CD4-positive, alpha-beta T cell treated with Interleukin-17A for 4 hours (primary cell): ENCODE measurements at places on chromosomes 3 and 15.
A peak's percentile ranks its signal among the peaks of the same experiment; 100 is the strongest.

DNA sequence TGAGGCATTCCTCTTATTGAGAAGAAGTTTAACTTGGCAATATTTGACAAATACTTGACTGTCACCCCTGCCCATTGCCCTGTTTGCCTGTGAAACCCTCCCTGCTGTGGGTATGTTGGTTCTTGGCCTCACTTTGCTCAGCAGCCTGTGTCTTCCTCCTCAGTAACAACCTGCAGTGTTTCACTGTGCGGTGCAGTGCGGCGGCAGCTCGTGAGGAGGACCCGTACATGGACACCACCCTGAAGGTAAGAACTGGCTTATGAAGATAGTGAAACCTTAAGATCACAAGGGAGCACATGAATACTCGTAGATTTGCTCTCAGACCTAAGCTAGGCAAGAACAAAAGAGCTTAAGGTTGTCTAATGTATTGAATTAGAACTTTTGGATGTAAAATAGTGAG, 21.0 kb downstream of the HPS3 start:
- no peak for DNase-seq

- DNase-seq = no peak
Measured at GRCh38 chr3:172260381-172260780, 187.9 kb downstream of the GHSR start.

DNA sequence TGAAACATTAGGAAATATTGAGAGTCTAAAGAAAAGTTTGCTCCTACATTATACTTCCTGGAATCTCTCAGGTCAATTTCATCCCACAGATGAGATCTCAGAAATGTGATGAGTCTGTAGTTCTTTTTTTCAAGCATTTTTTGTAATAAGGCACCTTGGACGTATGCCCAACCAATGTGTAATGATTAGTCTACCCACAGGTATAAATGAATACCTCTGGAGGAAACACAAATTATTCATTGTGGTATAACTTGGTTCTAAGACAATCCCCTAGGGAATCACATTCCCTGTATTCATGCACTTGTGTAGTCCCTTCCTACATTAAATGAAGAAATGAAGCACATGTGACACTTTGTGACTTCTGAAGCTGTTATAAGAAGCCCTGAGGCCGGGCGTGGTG, 596.2 kb upstream of the UBE2E2 start:
- no peak for DNase-seq

- no peak for DNase-seq
Measured at GRCh38 chr3:134334231-134334900, 39.9 kb downstream of the AMOTL2 start.

- DNase-seq = no peak
Measured at GRCh38 chr15:72235298-72235697, 4.3 kb upstream of the PKM start.

DNA sequence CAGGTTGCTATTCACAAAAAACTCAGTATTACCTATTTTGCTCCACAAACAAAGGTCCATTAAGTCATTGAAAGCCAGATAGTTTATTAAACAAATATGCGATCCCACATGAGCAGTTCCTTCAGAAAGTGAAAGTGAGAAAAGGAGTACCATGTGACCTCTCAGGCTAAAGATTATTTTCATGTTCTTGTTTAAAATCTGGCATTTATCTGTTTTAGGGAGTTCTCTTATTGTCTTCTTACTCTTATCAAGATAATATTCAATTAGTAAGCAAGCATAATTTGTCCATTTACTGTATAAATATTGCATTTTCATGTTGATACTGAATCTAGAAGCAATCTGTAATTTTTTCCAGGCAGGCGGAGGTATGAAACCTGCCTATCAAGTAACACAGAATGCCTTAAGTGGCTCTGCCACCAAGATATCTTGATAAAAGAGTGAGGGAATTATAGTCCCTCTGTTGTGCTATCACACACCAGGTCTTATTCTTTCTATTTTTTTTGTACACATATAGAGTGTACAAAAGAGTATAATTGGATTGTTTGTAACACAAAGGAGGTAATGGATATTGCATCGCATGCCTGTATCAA, 20.1 kb upstream of the PLSCR5 start:
- no peak for DNase-seq

DNA sequence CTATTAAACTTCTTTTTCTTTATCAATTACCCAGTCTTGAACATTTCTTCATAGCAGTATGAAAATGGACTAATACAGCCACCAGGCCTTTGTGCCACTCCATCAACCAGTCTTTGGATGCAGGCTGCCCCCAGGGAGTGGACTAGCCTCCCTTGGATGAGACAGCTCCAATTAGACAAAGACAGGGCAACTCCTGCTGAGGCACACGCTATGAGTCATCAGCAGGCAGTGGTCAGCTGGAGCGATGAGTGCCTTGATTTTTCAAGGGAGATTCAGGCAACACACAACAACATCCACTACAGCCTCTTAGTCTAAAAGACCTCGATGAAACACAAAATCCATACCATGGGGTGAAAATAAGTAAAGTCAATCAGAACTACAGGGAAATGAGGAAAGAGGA, 160.1 kb downstream of the ARRDC4 start:
- no peak for DNase-seq

DNA sequence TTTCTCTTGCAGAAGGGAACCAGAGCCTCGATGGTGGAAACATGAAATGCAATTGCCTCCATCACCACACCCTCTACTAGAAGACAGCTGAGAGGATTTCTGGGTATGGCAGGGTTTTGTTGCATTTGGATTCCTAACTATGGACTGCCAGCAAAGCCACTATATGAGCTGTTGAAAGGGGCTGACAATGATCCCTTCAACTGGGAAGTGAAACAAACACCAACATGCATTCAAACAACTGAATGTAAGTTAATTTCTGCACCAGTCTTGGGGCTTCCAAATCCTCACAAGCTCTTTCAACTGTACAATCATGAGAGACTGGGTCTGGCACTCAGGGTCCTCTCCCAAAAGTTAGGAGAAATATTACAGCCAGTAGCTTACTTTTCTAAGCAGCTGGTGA, 116.7 kb upstream of the PLCL2 start:
- no peak for DNase-seq

DNA sequence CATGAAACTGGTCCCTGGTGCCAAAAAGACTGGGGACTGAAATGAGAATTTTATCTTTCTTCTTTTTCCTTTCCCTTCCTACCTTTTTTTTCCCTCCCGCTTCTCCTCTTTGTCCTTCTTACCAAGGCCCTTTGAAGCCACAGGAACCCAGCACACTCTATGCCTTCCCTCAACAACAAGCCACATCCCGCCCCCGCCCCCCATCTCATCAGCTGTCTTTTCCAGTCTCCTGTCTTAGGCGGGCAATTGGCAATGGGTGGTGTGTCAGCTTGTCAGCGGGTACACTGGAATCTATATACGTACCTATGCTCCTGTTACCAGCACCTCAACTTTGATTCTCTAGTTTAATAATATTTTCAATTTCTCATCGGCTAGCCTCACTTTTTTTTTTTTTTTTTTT, 56.3 kb upstream of the CHD2 start:
- peak; percentile 64 for DNase-seq

DNA sequence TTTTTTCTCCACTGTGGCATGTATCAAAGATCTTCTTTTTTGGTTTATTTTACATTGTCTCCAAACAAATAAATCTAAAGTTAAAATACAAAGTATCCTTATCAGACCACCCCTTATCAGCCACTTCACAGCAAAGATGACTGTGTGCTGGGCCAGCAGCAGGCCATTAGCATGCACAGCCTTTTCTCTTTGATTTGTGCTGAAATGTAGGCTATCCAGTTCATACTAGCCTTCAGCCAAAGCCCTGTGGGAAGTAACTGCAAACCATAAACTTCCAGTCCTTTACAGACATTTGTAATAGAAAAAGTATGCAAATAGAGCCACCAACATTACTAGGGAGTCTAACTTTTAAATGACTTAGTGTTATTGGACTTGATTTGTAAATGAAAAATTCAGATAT, 816.3 kb downstream of the FHIT start:
- no peak for DNase-seq

DNA sequence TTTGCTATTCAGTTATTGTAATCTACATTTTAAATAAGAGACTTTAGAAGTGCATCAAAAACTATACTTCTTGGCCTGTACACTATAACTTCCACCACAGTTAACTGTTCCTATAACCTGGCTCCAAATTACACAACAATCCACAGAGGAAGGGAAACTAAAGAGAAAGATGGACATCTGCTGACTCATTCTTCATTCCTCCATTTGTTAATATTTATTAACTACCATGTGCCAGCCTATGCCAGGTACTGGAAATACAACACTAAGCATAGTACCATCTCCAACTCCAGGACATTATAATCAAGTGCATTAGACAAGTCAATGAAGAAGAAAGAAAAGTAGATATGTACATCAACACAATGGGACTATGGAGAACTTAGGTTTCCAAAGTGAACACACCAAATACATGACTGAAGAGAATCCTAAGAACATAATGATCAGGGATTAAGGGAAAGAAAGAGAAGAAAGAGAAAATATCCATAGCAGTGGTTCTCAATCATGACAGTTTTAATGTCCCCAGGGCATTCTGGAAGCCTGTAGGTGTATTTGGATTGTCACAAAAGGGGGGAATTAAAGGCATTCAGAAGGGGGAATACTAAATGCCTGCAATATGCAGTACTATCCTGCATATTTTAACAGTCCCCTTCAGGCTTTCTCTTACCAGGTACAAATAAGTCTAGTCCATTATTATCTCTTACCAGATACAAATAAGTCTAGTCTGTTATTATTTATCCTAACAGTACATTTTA, 8.9 kb downstream of the ICE2 start:
- no peak for DNase-seq

- no peak for DNase-seq
Measured at GRCh38 chr15:46854564-46854963, 862.7 kb upstream of the SEMA6D start.

GRCh38 chr3:8507496-8507895, 5.9 kb downstream of the LMCD1 start:
- no peak for DNase-seq

GRCh38 chr3:178491751-178492150, 44.5 kb upstream of the KCNMB2 start:
- DNase-seq = no peak

DNA sequence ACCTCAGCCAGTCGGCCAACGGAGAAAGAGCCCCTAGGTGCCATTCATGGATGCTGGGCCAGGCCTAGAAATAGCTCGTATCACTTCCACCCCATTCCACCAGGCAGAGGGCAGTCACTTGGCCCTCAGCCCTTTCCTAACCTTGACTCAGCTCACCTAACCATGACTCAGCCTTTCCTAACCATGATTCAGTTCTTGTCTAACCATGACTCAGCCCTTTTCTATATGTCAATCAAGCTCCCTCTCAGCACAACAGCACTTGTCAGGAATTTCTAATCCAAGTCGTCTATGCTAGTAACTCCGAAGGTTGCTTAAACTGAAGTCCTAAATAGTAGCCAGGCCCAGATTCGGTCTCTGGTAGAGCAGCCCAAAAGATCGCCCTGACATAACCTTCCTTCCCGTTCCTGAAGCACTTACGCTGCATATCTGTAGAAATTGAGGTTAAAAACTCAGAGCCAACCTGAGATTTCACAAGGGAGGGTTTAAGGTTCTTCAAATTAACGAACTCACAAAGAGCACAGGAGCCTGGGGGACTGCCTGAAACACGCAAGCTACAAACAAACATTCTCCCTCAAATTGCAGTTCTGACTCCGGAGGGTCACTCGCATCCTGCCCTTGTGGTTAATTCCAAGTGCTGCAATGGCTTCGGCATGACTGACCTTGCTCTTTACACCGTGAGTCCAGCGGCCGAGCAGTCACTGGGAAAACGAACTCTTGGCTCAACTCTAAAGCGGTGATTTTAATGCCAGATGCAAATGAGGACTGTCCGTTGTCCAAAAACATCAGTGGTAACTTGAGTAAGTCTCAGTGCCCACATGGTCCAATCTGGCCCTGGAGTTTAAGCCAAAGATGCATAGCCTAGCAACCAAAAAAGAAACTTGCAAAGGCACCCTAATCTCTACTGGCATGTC, 99.9 kb downstream of the ADAMTS17 start:
- DNase-seq = no peak

DNA sequence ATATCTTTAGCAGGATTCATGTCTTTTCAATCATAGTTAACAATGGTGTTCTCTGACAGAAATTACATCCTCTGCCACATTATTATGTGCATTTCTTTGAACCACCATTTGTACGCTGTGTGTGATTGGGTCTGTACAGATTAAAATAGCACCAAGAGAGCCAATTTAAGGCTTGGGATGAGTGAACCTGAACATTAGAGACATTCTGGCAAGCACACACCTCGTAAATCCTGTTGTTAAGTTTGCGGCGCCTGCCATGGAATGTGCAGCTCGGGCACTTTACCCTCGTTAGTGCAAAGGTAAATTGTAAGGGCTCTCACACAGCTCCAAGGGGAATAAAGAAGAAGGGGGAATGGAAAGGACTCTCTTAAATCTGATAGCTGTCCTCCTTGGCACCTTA, 482.4 kb upstream of the DPPA4 start:
- DNase-seq = no peak

GRCh38 chr15:77457905-77458265, 37.2 kb downstream of the HMG20A start:
- DNase-seq = no peak

DNA sequence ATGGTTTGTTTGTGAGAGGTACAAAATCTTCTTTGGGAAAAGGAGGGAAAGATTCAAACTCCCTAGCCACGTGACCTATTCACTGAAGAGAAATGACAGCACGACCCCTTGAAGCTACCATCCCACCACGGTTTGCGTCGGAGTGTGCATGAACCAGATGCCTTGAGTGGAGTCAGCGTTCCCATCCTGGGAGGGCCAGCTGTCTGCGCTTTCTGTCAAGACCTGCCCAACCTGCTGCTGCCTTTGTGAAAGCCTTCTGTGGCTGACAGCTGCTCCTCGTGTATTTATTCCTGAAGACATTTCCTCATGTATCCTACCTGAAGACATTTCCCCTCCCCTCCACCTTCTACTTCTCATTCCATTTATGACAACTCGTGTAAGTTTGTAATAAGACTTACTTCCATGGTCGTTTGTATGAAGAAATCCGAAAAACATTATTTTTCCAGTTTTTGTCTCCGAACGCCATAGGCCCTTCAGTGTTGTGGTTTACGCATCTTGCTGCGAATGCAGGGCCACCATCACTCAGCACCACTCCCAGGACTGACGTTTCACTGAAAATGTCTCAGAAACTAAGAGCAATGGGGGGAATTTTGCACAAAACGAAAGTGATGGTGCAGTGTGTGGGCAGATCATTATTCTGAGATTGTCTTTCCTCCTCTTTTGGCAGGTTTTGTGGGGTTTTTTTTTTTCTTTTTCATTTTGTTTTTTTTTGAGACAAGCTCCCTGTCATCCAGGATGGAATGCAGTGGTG, 18.9 kb downstream of the EBLN2 start:
- no peak for DNase-seq

- no peak for DNase-seq
Measured at GRCh38 chr3:72246685-72247084, 461.7 kb upstream of the PROK2 start.

- DNase-seq = no peak
Measured at GRCh38 chr3:142787719-142788118, 63.9 kb downstream of the TRPC1 start.

GRCh38 chr15:48730506-48730905, 80.4 kb downstream of the CEP152 start:
- DNase-seq = no peak

- no peak for DNase-seq
Measured at GRCh38 chr3:105345156-105345555, 21.6 kb upstream of the ALCAM start.

- no peak for DNase-seq
Measured at GRCh38 chr3:114668099-114668498, 374.3 kb downstream of the TIGIT start.

- no peak for DNase-seq
Measured at GRCh38 chr3:79361748-79362378, 405.9 kb downstream of the ROBO1 start.

GRCh38 chr3:27451842-27452241, 32.3 kb downstream of the SLC4A7 start:
- DNase-seq = no peak
